NCI-H748 treated with DMSO at 0.1 percent for 48 hours (cell line): ENCODE measurements at places on chromosomes 4 and X.

DNA sequence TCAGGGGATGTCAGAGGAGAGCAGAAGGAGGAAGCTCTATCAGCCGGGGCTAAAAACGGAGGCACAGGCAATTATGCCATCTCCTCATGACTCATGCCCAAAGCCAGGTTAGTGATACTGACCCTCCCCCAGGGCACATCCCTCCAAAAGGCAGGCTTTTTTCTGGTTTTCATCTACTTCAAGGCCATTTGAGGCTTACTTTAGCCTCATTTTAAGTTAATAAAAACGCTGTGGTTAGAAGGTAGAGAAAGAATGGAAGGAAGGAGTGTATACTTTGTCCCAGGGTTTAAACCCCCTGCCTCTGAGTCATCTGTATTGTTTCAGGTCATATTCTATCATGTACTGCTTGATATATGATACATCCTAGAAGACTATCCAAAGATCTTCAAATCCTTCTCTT is 89.7 kb upstream of the NDP start:
- no peak for DNase-seq

GRCh38 chrX:133726211-133726630 is 259.2 kb downstream of the GPC3 start:
- peak; percentile 82 for DNase-seq

GRCh38 chr4:25908491-25908901 is 5.5 kb upstream of the SMIM20 start:
- DNase-seq = no peak

GRCh38 chrX:151000861-151001331 is 17.8 kb downstream of the HMGB3 start:
- no peak for DNase-seq

DNA sequence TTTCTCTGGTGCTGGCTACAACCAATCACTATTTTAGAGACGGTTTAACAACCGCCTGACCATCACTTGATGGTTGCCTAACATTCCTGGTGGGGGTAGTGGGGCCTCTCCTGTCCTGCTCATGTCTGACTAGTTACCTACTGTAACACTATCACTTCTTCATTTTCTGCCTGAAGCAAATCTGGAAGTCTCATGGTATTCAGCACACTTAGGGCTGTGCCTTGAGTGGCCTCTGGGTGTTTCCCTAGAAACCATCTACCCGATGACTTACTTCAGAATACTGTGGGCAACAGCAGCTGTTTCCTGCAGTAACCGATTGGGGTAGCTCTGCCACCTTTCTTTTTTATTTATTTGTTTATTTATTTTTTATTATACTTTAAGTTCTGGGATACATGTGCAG is 880.1 kb upstream of the INTU start:
- DNase-seq = no peak

DNA sequence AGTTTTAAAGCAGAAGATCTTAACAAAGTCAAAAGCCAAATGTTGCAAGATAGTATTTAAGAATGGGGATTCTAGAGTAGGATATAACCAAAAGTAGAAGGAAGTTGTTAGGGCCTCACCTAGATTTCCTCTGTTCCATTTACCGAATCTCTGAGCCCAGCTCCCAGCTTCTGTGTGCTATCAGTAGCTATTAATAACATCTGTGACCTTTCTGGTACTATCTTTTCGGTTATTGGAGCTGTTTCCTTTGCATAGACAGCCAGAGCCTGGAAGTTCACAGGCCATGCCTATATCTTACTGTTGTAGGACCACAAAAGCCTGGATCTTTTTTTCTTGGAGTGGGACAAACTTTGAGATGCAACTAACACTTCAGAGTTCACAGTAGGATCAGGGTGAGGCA is 244.2 kb downstream of the PPP1R2C start:
- no peak for DNase-seq

DNA sequence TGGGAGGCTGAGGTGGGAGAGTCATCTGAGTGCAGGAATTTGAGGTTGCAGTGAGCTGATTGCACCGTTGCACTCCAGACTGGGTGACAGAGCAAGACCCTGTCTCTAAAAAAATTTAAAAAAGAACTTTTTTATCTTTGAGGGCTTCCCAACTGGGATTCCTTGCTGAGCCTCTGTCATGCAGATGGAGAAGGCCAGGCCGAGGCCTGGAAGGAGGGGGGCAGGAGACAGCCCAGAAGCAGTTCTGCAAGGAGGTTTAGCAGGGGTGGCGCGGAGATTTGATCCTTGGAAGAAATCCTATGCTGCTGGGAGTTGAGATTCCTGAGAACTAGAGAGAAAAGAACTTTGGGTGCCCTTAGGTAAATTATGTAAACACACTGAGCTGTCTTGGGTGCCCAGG is 2.5 kb upstream of the ARSD start:
- DNase-seq = no peak

GRCh38 chrX:132875650-132876522 is 82.5 kb downstream of the HS6ST2 start:
- DNase-seq = no peak

GRCh38 chr4:144223661-144224060 is 83.1 kb upstream of the GYPA start:
- no peak for DNase-seq

- DNase-seq = no peak
Measured at GRCh38 chr4:48620093-48620492, 130.0 kb downstream of the ZAR1 start.

DNA sequence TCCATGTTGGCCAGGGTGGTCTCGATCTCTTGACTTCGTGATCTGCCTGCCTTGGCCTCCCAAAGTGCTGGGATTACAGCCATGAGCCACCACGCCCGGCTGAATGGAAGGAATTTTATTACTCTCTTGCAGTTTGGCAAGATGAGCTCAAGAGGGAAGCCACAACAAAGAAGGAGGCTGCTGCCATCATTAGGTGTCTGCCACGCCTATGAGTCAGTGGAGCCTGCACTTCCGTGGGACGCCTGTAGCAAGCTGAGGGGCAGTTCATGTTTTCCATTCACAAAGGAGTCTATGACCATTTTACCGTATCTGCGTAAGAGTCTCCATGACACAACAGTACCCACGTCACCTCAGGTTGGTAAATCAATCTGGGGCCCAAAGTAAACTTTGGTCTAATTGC is 51.2 kb upstream of the CHRNA9 start:
- no peak for DNase-seq
